ENCODE measurements at places on chromosomes 2 and 18. TPM values are rescaled to one million over a fixed set of nuclear protein-coding genes. Genes with fewer than 3 reads are reported as not detected.
A peak's percentile ranks its signal among the peaks of the same experiment; 100 is the strongest.

GRCh38 chr18:49630246-49630699, 68.4 kb downstream of the LIPG start:
- no peak for DNase-seq

- DNase-seq, result no peak
These were observed 212.4 kb upstream of the CWC22 start for GRCh38 chr2:180219491-180219890.

DNA sequence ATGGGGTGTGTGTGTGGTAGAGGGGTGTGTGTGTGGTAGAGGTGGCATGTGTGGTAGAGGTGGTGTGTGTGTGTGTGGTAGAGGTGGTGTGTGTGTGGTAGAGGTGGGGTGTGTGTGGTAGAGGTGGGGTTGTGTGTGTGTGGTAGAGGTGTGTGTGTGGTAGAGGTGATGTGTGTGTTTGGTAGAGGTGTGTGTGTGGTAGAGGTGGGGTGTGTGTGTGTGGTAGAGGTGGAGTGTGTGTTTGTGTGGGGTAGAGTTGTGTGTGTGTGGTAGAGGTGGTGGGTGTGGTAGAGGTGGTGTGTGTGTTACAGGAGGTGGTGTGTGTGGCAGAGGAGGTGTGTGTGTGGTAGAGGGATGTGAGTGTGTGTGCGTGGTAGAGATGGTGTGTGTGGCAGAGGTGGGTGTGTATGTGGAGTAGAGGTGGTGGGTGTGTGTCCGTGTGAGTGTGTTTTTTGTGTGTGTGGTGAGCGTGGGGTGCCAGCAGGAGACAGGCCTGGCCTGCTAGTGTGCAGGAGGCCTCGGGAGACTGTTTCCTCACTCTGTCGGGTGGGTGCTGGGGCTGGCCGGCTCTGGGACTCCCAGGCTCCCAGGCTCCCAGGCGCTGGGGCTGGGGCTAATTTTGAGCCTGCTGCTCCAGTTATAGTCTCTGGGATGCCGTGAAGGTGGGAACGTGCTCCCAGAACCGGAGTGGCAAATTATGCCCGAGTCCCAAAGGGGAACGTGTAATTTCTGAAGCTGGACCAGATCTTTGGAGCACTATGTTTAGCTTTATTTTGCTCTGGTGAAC, 165.2 kb downstream of the DYSF start:
- peak; percentile 73 for DNase-seq

DNA sequence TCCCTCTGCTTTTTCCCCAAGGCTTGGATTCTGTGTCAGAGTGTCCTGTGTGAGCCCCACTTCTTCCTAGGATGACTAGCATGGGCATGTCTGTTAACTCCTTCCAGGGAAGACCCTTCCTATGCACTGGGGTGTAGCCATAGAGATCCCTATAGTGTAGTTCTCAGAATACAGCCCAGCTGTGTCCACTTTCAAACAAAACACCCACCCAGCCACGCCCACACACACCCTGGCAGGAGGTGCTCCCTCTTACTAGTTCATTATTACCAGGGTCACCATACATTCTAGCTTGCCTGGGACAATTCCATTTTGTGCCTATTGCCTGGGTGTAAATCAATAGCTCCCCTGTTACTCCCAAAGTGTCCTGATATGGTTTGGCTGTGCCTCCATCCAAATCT, 195.6 kb downstream of the MYCN start:
- DNase-seq, result no peak

GRCh38 chr2:218798767-218799504, 17.0 kb downstream of the CYP27A1 start:
- DNase-seq, result no peak

DNA sequence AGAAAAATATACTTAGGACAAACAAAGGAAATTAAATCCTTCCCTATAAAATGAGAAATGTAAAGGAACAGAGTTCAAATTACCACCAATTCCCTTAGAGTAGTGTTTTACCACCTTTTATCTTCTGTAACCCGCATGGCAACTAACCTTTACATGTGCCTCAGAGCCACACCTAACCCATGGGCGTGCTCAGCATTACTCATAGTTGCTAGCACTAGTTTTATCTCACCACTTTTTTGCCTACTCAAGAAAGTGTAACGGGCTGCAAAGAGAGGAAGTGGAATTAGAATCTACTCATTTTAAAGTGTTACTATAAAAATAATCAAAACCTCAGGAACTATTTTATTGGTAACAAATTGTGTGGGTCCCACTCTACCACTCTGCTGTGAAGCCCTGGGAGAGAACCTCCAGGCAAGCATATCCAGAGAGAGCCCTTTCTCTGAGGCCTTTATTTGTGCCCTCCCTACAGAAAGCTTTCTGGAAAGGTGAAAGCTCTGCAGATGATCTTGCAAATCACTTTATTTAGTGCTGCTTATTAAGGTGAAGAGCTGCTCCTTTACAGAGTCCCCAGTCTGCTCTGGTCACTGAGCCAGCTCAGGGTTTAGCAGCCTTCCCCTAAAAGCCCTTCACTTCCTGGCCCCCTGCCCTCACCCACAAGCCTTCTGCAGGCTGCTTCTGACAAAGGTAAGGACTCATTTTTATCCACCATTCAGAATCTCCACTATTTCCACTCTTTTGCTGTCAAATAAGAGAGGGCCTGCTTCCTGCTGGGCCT, 98.8 kb downstream of the TRABD2A start:
- DNase-seq, result no peak

DNA sequence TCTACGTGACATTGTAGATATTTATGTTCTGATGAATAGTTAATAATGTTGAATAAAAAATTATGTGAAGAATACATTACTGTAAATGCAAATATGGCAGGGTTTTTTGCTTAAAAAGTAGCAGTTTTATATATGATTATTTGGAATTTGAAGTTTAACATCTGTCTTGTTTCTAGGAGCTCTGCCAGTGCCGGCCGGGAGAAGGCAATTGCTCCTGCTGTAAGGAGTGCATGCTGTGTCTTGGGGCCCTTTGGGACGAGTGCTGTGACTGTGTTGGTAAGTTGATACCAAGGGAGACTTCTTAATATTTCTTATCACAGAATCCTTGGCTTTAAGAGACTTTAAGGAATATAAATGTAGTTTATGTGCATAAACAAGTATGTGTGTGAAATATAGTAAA, 25.2 kb downstream of the TWSG1 start:
- DNase-seq, result no peak

GRCh38 chr2:112021781-112022231, 33.3 kb upstream of the TMEM87B start:
- peak; percentile 76 for DNase-seq

DNA sequence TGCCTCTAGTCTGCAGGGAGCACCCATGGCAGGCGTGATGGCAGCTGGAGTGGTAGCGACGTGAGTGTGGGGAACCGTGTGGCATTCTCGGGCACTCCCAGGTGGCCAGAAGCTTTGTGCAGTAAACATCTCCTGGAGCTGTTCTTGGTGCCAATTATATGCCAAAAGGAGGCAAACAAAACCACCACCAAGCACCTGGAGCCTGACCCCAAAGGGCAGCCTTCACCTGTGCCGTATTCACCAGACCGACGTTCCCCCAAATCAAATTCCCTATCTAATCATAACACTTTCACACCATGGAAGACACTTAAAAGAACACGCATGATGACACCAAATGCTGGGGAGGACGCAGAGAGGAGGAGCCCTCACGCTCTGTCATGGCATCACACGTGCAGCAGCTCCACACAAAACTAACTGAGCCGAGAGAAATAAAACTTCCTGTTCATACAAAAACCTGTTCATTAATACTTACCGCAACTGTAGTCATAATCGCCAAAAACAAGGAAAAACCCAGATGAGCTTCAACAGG, 123.6 kb downstream of the EIPR1 start:
- no peak for DNase-seq

GRCh38 chr18:56443166-56443907, 195.1 kb downstream of the TXNL1 start:
- DNase-seq, result no peak

- no peak for DNase-seq
These were observed 3.9 kb downstream of the INPP4A start for GRCh38 chr2:98448441-98449145.

C2orf72 gene
- not detected for total RNA-seq

C2orf66 gene
- total RNA-seq, result 0.36 TPM

CCDC150 gene
- 8.5 TPM for total RNA-seq

ANKRD62 gene
- total RNA-seq, result not detected

ASPRV1 gene
- 0.29 TPM for total RNA-seq

NYAP2 gene
- total RNA-seq, result under 0.01 TPM

ANTXR1 gene
- total RNA-seq, result 123 TPM

SCLY gene
- total RNA-seq, result 11.6 TPM

All from osteoblast (primary cell).